NT2/D1 (cell line): ENCODE measurements at places on chromosomes 2 and 18.

- no peak for DNase-seq
Observed at GRCh38 chr2:111702119-111702803, 181.7 kb downstream of the ANAPC1 start.

DNA sequence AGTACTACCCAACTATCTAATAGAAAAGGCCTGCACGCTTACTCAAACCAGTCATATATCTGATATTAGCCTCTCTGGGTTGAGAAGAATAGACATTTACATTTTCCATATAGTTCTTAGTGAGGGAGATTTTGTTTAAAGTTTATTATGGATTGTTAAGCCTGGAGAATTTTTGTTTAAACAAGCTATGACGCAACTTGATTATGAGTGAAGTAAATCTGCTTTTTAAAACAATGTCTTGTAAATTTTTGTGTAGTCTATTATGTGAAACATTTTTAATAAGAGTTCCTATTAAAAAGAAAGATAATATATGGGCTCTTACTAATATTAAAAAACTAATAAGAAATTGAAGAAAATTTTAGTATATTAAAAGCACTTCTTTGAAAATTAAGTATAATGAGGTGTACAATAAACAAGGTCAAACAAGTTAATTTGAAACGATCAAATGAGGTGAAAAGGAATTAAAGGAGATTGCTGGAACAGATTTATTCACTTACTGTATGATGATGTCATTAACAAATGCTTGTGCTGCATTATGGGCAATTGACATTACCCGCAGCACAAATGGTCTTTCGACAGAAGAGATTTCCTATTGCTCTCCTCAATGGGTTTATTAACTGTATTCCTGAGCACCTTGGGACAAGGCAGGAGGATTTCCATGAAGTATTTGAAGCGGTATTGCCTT, 229.2 kb upstream of the SMIM21 start:
- DNase-seq, result no peak

GRCh38 chr2:105611811-105612424, 132.8 kb upstream of the NCK2 start:
- no peak for DNase-seq

DNA sequence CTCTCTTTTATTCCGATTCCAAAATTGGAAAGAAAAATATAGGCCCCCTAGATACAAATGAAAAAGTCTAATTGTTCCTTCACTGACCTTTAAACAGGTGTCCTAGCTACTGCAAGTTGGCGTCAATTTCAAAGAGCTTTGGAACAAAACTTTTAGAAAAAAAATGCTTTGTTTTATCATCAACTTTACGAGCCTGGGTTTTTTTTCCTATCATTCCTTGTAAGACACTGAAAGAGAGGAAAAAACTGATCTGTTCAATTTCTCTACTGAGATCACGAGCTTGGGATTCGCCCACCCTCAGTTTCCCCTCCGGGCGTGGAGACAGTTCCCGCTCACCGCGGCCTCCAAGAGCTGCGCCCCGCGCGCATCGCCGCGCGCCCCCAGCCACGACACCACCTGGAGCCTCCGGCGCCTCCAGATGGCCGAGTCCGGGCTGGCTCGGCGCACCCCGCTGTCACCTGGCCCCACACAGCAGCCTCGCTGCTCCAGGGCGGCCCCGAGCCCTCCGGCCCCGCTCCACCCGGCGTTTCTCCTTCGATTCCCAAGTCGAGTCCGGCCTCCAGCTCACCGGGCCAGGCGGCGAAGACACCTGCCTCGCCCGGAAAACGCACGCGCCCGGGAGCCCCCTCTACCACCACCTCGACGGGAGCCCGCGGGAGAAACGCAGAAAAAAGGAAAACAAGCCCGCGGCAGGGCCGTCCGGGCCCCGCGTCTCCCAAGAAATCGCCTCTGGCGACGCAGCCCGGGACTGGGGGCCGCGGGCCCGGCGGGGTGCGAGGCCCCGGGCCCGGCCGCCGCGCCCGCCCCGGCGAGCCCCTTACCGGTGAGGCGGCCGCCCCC, 656 bp downstream of the TBC1D8 start:
- no peak for DNase-seq

GRCh38 chr2:14297340-14297739, 335.2 kb upstream of the LRATD1 start:
- no peak for DNase-seq

DNA sequence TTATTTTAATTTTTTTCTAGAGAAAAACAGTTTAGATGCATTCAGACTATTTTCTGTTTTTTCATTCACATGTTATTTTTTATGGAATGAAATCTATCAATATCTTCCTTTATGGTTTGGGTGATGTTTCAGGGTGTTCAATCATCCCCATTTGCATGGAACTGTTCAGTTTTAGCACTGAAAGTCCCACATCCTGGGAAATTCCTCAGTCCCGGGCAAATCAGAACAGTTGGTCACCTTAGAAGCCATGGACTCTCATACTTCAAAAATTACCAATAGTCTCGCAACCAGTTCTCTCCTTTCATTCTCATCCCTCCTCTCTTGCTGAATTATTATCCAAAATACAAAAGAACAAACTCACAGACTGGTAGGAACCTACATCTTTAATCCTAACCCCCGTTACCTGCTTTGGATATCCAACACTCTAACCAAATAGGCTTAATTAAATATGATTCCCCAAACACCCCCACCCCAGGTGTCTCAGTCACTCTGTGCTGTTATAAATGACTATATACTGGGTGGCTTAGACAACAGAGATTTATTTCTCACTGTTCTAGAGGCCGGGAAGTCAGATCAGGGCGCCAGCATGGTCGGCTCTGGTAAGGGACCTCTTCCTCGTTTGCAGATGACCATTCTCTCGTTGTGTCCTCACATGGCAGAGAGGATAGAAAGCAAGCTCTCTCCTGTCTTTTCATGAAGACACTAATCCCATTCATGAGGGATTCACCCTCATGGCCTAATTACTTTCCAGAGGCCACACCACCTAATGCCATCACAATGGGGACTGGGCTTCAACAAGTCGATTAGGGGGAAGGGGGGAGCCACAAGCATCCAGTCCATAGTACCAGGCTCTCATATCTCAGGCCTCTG, 57.7 kb upstream of the SLC1A4 start:
- DNase-seq, result no peak

GRCh38 chr2:100291152-100291970, 30.9 kb downstream of the LONRF2 start:
- DNase-seq, result peak; percentile 68

DNA sequence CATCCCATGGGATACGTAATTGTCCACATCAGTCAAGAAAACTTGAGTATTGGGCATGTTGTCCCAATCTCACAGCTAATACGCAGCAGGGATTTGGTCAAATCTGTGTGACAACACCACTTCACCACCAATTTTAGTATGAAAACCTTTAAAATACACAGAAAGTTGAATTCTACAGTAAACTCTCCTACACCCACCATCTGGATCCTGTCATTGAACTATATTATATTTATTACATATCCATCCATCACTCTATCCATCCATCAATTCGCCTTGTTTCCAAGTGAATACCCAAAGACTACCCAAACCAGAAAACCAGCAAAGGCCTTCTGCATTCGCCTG, 846 bp upstream of the FKBP7 start:
- DNase-seq, result no peak

GRCh38 chr2:67216881-67217280, 180.3 kb upstream of the ETAA1 start:
- DNase-seq, result no peak

DNA sequence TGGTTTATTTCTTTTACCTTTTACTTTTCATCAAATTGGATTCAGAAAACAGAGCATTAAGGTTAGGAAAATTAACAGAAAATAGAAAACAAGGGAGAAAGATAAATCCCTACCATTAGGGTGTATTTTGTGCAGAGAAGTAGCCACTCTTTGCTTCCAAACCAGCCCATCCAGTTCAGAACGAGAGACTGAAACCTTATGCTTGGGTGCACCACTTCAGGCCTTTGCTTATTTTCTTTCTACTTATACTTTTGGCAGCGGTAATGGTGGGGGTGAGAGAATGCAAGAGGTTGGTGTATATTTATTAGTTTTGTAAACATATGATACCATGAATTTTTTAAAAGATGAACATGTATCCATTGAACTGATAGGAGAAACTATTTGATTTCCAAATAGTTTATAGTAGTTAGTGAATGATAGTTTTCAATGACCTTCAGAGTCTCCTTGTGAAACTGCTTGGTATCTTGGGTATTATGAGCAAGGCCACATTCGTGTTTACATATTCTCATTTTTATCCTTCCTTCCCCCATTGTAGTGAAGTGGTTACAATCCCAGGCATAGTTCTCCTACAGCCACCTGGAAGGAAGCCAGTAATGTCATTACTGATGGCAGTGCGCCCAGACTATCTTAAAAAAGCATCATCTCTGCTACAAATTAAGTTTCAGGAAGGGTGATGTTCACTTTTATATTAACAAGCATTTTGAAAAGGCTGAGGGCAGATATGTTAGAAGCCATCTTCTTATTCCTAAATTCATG, 60.8 kb downstream of the MFSD6 start:
- no peak for DNase-seq

GRCh38 chr2:35463805-35464596, 891.6 kb upstream of the CRIM1 start:
- DNase-seq, result no peak

GRCh38 chr2:169598982-169599381, 14.8 kb downstream of the PPIG start:
- no peak for DNase-seq

- DNase-seq, result no peak
Observed at GRCh38 chr2:171629113-171629512, 58.2 kb upstream of the DYNC1I2 start.
